ENCODE measurements at places on chromosomes 6 and 20. TPM values are rescaled to one million over a fixed set of nuclear protein-coding genes. Genes with fewer than 3 reads are reported as not detected.

Gene POPDC3
- 0.33 TPM for total RNA-seq

Gene PCMT1
- 70.6 TPM for total RNA-seq

Gene TMX4
- 12.8 TPM for total RNA-seq

Gene BMP6
- total RNA-seq: 0.19 TPM

Gene FAM229B
- total RNA-seq: 20.4 TPM

Gene MEP1A
- 0.14 TPM for total RNA-seq

GRCh38 chr6:137700751-137701477 lies 166.1 kb upstream of the TNFAIP3 start:
- H3K4me3 ChIP-seq: no peak overlapping the region
- peaks cover 16% of the 10 kb centered on the region for H3K4me1 ChIP-seq
- H3K36me3 ChIP-seq: no peaks in the 10 kb centered on the region
- no peaks in the 10 kb centered on the region for H3K27me3 ChIP-seq
- DNase-seq: no peak

GRCh38 chr20:47551222-47551621 lies 49.5 kb downstream of the NCOA3 start:
- no peak for DNase-seq
- H3K27ac ChIP-seq: no peak overlapping the region
- H3K27me3 ChIP-seq: no peaks in the 10 kb centered on the region
- H3K36me3 ChIP-seq: no peaks in the 10 kb centered on the region
- no peak overlapping the region for H3K4me3 ChIP-seq

DNA sequence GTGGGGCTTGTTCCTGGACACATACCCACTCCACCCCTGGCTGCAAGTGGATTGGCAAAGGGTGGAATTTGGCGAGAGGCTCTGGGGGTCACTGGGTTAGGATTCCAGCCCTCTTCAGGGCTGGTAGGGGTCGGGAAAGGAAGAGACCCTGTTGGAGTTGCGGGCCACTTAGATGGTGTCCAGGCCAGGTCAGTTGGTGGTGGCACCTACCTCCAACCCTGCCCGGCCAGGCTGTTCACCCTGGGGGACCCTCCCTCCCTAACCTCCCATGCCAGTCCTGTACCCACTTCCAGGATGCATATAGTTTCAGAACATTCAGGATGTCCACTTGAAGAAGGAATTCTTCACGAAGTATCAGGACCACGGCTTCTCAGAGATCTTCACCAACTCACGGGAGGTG lies 21.0 kb downstream of the CAPN11 start:
- no peak for DNase-seq
- H3K4me1 ChIP-seq: peaks cover 14% of the 10 kb centered on the region
- H3K27ac ChIP-seq: no peak overlapping the region
- no peaks in the 10 kb centered on the region for H3K27me3 ChIP-seq
- H3K4me3 ChIP-seq: no peak overlapping the region

DNA sequence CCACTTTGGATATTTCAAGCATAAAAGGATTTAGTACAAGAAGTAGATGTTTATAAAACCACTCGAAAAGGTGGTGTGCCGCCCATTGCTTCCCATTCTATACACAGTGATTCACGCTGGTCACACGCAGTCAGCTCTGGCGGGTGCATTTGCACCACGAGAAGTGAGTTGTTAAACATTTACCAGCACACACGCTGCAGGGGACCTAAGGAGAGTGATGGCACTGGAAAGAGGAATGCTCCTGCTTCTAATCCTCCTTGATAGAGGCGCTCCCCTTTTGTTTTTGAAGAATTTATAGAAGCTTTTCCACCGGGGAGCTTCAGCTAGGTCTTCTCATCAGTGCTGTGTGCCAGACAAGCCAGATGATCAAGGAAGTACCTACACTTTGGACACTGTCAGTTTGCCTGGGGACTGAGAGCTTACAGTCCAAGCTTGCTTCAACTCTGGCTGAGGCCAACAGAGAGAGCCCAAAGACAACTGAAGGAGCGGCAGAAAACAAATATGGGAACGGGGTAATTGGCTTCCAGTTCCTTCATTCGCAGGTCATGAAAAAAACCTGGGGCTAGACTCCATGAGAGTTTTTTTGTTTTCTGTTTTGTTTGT lies 31.2 kb downstream of the MUC22 start:
- no peak overlapping the region for H3K4me3 ChIP-seq
- DNase-seq: no peak
- H3K27me3 ChIP-seq: peaks cover 21% of the 10 kb centered on the region
- H3K27ac ChIP-seq: no peak overlapping the region

DNA sequence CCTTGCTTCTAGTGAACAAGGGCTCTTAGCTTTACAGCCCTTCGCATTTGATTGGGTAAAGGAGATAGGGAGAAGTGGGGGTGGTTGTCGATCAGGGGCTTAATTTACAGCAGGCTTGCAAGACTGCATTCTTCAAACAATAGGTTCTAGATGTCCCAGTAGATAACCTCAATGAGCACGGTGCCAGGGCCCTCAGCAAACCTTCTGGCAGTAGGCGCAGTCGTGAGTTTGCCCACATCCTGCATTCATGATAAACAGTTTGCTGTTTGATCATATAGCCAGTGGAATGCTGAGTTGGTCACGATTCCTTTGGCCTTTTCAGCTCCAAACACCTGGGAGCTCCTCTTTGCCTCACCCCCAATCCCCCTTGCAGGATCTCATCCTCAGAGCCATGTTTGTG lies 27.5 kb downstream of the SUN5 start:
- no peaks in the 10 kb centered on the region for H3K27me3 ChIP-seq
- H3K36me3 ChIP-seq: no peaks in the 10 kb centered on the region
- no peak for DNase-seq
- H3K4me3 ChIP-seq: no peak overlapping the region
- no peak overlapping the region for H3K27ac ChIP-seq
- peaks cover 57% of the 10 kb centered on the region for H3K4me1 ChIP-seq

DNA sequence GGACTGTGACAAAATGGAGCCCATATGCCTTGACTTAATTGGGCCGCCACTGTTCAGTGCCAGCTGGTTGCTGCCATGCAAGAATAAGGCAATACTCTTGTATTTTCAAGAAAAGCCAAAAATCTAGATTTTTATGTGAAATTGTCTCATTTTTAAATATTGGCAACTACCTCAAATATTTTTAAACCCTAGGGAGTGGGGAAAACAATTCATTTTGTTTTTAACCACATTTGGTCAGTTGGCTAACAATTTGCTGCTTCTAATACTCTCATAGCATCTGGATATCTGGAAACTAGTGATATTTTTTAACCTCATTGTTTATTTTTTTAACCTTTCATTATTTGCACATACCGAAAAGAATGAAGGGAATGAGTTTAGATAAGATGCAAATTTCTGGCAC lies 91.0 kb downstream of the EYA2 start:
- H3K27ac ChIP-seq: no peak overlapping the region
- no peak for DNase-seq
- H3K4me3 ChIP-seq: no peak overlapping the region
- no peaks in the 10 kb centered on the region for H3K27me3 ChIP-seq
- H3K36me3 ChIP-seq: no peaks in the 10 kb centered on the region
- no peaks in the 10 kb centered on the region for H3K4me1 ChIP-seq

- no peaks in the 10 kb centered on the region for H3K27me3 ChIP-seq
- no peak overlapping the region for H3K27ac ChIP-seq
- no peaks in the 10 kb centered on the region for H3K36me3 ChIP-seq
- H3K4me1 ChIP-seq: no peaks in the 10 kb centered on the region
Observed at GRCh38 chr6:74931558-74931957, 274.3 kb downstream of the COL12A1 start.

- no peak overlapping the region for H3K4me3 ChIP-seq
- no peaks in the 10 kb centered on the region for H3K4me1 ChIP-seq
- no peaks in the 10 kb centered on the region for H3K27me3 ChIP-seq
- no peak overlapping the region for H3K27ac ChIP-seq
Observed at GRCh38 chr6:44040786-44041185, 86.5 kb downstream of the MRPL14 start.

- no peak overlapping the region for H3K27ac ChIP-seq
- no peaks in the 10 kb centered on the region for H3K36me3 ChIP-seq
- no peak for DNase-seq
- H3K27me3 ChIP-seq: no peaks in the 10 kb centered on the region
- H3K4me3 ChIP-seq: no peak overlapping the region
- H3K4me1 ChIP-seq: no peaks in the 10 kb centered on the region
Observed at GRCh38 chr20:40524071-40524470, 165.0 kb downstream of the MAFB start.

DNA sequence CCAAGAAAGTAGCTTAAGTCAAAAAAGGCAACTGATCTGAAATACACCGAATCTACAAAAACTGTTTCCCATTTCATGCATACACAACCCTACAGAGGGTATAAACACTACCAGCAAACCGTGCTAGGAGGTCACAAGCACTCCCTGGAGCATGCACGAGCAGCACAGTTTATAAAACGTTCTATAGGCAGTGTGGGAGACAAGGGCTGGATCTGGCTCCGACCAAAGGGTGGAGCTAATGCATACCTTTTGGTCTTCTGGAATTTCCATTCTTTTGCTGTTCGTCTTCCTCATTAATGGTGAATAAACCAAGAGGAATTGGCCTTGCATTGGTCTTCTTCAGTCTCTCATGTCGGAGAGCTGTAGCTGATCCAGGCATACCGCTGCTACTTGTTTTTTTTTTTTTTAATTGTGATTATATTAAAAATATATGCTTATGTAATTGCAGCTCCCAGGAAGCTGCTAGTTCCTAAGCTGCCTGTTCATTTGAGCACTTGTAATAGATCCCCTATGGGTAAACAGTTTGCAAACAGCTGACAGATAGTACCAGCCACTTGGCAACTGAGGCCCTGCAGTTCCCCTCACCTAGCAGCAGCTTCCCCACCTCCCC lies 24.5 kb downstream of the MAP7 start:
- H3K27ac ChIP-seq: no peak overlapping the region
- no peak overlapping the region for H3K4me3 ChIP-seq
- peaks cover 7% of the 10 kb centered on the region for H3K4me1 ChIP-seq
- H3K36me3 ChIP-seq: no peaks in the 10 kb centered on the region

GRCh38 chr20:36818861-36819260 lies 45.3 kb upstream of the DSN1 start:
- no peaks in the 10 kb centered on the region for H3K4me1 ChIP-seq
- peaks cover 13% of the 10 kb centered on the region for H3K36me3 ChIP-seq
- no peak for DNase-seq

DNA sequence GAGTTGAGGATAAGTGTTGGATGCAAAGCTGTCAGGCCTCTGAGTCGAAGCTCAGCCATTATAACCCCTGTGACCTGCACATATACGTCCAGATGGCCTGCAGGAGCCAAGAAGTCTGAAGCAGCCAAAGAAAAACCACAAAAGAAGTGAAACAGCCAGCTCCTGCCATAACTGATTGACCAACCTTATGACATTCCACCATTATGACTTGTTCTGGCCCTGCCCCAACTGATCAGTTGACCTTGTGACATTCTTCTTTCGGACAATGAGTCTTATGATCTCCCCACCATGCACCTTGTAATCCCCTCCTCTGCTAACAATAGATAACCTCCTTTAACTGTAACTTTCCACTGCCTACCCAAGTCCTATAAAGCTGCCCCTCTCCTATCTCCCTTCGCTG lies 133.7 kb upstream of the AGPAT4 start:
- H3K36me3 ChIP-seq: no peaks in the 10 kb centered on the region
- H3K4me3 ChIP-seq: no peak overlapping the region
- no peak overlapping the region for H3K27ac ChIP-seq
- H3K27me3 ChIP-seq: no peaks in the 10 kb centered on the region
- DNase-seq: no peak

GRCh38 chr6:100305209-100305869 lies 159.4 kb downstream of the SIM1 start:
- H3K27me3 ChIP-seq: no peaks in the 10 kb centered on the region
- no peaks in the 10 kb centered on the region for H3K36me3 ChIP-seq
- no peak for DNase-seq
- H3K27ac ChIP-seq: no peak overlapping the region
- no peak overlapping the region for H3K4me3 ChIP-seq
- no peaks in the 10 kb centered on the region for H3K4me1 ChIP-seq
